ENCODE measurements at places on chromosomes 11 and 22.

DNA sequence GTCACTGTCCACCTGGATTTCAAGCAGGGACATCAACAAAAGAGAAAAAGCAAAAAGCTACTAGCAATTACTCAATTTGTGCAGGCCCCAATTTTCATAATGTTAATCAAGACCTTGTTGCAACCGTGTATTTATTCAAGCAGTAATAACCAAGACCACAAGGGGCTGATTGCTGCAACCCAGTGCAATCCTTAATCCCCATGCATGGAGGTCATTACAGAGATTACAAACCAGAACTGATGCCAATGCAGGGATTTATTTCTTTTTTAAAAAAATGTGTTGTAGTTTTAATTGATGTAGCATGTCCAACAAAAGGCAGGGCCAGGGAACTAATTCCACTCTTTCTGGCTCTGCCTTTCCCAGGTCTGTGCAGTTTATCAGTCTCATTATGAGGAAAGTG is 18.4 kb downstream of the TECTA start:
- DNase-seq = no peak

- no peak for DNase-seq
These were observed 11.9 kb upstream of the TEF start for GRCh38 chr22:41369837-41370236.

DNA sequence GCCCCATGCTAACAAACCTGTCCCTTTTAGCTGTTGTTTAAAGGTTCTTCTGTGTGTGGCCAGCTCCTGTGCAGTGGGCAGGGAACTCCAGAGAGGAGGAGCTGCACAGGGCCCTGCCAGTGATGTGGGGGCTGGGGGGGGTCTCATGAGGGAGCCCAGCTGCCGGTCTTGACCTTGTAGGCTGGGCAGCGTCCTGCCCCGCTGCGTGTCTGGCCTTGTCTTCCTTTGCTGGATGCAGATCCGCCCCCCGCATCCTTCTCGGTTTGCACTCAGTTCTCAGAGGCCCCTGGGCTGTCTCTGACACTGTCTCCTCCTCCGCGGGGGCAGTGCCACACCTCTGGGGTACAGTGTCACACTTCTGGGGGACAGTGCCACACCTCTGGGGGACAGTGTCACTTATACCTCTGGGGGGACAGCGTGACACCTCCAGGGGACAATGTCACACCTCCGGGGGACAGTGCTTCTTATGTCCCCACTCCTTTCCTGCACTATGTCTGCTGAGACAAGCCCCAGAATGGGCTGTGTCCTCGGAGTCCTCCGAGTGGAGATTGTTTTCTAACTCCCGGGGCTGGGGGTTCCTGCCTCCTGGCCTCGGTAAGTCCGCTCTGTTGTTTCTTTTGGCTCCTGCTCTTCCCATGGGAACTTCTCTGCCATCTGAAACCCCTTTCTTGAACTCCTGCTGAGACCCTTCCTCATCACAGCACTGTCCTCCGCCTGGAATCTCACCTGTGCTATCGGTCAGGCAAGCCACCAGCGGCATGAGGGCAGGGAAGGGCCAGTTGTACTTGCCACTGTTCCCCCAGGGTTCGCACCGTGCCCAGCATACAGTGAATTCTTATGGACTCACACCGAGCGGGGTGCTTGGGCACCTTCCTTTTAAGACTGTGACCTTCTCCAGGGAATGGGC is 788.3 kb downstream of the TBC1D22A start:
- no peak for DNase-seq

- no peak for DNase-seq
These were observed 2.3 kb downstream of the SHANK3 start for GRCh38 chr22:50674606-50675552.

GRCh38 chr22:44735518-44736428 is 16.6 kb upstream of the ARHGAP8 start:
- peak; percentile 68 for DNase-seq

DNA sequence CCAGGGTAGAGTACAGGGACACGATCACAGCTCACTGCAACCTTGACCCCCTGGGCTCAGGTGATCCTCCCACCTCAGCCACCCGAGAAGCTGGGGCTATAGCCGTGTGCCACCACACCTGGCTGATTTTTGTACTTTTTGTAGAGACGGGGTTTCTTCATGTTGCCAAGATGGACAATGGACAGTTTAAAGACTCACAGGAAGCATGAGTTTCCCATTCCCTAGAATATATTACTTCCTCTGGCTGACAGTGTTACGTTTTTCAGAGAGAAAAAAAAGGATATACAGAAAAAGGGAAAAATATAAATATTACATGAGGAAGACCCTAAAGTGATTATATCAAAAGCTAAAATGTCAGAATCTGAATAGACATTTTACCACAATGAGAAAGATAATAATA is 72.3 kb downstream of the RSF1 start:
- no peak for DNase-seq

DNA sequence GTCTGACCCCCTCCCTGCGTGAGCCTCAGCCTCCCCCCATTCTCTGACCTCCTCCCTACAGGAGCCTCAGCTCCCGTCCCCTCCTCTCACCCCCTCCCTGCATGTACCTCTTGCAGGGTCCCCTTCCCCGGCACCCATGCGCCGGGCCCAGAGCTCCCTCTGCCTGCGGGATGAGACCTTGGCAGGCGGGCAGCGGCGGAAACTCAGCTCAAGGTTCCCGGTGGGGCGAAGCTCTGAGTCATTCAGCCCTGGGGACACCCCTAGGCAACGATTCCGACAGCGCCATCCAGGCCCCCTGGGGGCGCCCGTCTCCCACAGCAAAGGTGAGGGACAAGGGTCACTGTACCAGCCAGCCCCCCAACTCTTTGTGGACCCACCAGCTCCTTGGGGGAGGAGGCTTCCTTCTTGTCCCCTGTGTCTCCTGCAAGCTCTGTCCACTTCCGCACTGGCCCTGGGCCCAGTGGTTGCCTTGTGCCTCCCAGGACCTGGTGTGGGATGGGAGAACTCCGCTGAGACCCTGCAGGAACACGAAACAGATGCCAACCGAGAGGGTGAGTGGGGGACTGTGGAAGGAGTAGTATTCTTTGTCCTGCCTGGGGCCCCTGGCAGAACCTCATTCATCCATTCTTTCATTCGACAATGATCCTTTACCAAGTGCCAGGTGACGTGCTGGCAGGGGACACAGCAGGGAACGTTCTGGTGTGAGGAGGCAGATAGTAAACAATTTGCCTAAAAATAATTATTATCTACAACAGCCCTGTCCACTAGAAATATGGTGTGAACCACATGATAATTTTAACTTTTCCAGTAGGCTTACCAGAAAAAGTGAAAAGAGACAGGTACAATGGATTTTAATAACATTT is 3.7 kb upstream of the RPS6KA4 start:
- DNase-seq = peak; percentile 47

GRCh38 chr22:39129081-39129480 is 23.4 kb downstream of the CBX7 start:
- DNase-seq = no peak

- no peak for DNase-seq
These were observed 896.9 kb downstream of the KCNA4 start for GRCh38 chr11:29119707-29120618.

GRCh38 chr11:30351061-30351460 is 28.2 kb downstream of the ARL14EP start:
- DNase-seq = no peak

DNA sequence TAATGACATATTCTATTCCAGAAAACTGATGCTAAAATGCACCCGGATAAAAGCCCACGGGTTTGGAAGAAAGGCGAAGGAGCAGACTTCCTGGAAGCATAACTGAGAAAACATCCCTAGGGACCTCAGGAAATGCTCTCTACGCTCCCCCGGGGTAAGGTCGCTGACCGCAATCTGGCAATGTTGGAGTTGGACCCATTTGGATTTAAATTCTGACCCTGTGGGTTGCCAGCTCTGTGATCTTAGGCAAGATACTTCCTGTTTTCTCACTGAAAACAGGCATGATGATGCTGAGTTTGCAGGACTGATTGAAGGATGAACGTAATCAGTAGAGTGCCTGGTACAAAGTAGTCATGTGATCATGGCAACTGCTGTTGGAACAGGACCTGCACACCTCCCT is 1054.0 kb downstream of the NTM start:
- no peak for DNase-seq

- no peak for DNase-seq
These were observed 17.9 kb upstream of the HYLS1 start for GRCh38 chr11:125869521-125869920.

- DNase-seq = no peak
These were observed 157.7 kb downstream of the C11orf91 start for GRCh38 chr11:33542921-33543320.

- no peak for DNase-seq
These were observed 560.8 kb downstream of the ETS1 start for GRCh38 chr11:128026596-128026995.

DNA sequence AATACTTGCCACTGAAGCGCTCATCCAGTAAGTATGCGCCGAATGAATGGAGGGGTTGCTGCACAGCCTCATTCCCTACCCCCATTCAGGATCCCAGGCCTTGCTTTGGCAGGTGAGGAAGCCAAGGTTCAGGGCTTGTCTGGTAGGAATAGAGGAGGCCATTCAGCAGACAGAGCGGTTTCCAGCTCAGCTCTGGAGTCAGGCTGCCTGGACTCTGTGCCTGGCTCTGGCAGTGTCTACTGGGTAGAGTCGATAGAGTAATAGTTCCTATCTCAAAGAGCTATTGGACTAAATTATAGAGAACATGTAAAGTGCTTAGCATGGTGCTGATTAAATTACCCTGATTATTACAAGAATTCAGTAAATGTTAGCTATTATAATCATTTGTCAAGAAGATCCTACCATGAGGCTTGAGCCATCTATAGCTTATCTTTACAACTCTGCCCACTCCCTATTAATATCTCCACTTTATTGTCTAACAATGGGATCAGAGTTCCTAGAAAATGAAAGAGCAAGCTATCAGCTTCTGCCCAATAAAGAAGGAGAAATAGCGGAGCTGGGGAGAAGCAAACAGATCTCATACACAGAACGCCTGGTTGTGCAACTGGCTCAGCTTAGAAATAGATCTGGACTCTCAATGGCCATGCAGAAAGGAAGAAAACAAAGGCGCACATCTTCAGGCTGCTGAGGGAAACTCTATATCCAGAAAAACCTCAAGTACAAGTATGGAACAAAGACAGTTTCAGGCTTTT is 6.6 kb upstream of the SNX32 start:
- no peak for DNase-seq

DNA sequence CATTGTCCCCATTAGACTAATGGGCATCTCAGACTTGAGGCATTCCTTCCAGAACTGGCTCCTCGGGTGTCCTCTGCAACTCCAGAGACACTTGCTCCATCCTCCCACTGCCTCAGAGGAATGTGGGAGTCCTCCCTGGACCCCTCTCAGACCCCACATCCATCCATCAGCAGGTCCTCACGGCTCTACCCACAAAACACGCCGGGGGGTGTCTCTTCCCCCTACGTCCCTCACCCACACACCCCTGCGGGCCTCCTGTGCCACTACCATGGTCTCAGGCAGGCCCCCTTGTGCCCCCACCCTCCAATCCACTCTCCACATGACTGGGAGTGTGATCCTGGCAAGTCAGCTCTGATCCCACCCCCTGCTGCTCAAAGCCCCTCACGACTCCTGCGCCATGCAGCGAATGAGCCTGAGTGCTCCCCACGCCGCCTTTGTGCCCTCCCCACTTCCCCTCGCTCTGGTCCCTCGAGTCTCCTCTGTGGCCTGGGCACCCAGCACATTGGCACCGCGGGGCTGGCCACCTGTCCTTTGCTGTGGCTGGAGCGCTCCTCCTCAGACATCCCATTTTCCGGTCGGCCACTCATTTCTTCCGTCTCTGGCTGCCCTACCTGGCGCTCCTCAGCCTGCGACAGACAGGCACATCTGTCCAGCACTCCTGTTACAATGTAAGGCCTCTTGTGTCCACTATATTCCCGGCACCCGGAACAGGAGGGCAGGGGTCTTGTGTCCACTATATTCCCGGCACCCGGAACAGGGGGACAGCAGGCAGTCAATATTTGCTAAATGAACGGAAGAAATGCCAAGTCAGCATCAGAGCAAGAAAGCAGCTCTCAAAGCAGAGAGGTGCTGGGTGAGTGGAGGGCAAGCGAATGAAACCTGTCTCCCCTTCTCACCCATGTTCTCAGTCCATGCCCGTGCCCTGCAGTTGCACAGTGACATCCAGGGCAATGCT is 14.2 kb upstream of the MOB2 start:
- DNase-seq = no peak

DNA sequence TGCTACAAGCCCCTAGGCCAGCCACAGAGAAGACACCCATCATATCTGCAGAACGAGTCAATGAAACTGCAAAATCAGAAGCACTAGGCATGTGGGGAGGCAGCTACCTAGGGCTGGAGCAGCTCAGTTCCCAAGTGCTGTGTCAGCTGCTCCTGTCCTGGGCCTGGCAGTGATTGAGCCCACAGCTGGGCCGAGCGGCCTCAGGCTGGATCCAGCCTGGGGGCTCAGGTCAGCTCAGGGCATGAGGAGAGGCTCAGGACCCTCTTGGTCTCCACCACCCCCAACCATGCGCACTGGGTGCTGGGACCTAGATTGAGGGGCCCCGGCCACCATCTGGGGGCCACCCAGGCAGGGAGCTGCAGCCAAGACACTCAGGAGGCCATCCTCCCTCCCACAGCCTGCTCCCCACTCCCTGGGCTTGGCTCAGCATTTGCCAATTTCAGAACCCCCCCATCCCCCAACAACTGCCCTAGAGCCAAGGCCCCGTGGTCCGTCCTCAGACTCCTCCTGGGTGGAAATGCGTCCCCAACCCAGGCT is 2.4 kb upstream of the TNNT3 start:
- DNase-seq = no peak

GRCh38 chr22:46390105-46390651 is 54.7 kb downstream of the TRMU start:
- DNase-seq = no peak

DNA sequence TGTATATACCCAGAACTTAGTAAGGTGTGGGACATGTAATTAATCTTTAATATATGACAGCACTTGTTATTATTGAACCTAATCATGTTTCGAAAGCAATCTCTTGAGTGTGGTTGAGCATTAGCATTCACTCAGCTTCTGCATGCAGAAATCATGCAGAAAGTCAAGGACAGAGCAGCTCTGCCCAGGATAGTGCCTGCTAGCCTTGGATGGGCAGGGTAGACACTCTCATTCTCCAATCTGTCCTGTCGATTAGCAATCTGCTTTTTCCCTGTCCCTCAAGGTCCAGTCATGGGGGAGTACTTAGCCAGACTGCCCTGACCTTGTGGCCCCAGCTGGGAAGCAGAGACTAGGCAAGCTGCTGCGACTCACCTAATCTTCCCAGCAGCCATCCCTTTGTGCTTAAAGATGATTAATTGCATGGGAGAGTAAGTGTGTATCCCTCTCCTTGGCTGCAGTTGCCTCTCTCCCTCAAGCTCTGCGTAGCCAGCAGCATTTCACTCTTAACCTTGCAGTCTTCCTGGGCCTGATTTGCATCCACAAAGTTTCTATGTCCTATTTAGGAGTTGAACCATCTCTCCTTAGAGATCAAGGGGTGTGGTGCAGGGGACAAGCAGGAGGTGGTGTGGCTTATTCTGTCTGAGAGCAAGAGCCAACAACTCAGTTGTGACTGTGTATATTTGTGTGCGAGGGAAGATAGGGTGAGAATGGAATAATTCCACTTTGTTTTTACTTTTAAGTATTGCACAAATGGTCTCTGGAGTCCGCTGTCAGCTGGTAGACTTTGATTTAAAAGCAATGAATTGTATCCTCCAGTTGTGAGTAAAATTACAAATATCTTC is 101.4 kb downstream of the FDX1 start:
- no peak for DNase-seq

GRCh38 chr11:2432628-2433071 is 11.7 kb downstream of the TRPM5 start:
- DNase-seq = no peak

GRCh38 chr22:18095101-18095805 is 15.4 kb upstream of the TUBA8 start:
- no peak for DNase-seq

GRCh38 chr11:1299621-1300020 is 9.8 kb downstream of the TOLLIP start:
- no peak for DNase-seq

GRCh38 chr11:130403271-130403804 is 25.1 kb downstream of the ADAMTS8 start:
- DNase-seq = no peak
